ENCODE measurements at places on chromosomes 4 and X.

DNA sequence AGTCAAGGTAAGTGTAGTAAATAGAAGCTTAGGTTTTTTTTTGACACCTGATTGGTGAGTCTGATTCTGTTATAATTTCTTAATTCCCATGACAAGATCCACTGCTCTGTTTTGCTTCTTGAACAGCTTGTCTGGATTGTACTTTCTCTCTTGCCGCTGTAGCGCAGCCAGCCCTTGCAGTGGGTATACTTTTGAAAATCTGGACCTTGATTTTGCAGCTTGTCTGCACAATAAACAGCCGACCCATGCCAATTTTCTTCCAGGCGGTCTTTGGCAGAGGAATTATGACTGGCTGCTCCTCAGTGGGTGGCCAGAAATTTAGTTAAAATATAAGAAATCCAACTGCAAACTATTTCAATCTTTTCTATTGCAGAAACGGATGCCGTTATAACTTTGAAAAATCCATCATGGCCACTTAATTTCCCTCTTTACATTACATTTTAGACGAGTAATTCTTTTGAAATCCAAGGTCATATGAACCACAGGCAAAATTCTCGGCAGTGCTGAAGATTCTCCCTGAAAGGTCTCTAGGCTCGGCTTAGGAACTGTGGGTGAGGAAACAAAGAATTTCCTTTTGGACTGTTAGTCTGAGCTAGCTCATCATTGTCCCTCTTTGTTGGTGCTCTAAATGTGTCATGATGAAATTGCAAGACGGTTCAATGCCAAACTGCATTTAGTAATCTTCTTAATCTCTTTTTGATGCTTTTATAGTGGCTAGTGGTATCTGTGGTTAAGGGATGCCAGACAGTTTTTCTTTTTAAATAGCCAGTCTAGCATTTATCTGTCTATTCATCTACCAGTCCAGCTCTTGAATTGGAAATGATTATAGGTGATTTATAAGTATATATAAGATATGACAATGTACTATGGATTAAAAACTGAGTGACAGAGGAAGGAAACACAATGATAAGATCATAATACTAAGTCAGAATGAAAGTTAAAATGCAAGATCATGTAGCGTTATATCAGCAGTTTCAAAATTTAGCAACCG is 31.5 kb upstream of the PTTG2 start:
- DNase-seq: no peak

DNA sequence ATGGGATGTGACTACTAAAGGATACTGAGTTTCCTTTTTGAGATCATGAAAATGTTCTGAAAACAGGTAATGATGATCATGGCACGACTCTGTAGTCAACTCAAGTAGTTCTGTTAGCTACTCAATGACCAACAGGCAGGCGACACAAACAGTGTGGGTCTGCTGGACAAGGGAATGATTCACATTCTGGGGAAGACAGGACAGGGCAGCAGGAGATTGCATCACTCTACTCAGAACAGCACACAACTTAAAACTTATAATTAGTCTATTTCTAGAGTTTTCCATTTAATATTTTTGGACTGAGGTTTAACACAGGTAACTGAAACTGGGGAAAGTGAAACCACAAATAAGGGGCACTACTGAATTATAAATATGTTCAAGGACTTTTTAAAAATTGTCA is 365.2 kb downstream of the PRDM5 start:
- DNase-seq: no peak

- no peak for DNase-seq
Measured at GRCh38 chr4:6443035-6444023, 29.1 kb downstream of the PPP2R2C start.

DNA sequence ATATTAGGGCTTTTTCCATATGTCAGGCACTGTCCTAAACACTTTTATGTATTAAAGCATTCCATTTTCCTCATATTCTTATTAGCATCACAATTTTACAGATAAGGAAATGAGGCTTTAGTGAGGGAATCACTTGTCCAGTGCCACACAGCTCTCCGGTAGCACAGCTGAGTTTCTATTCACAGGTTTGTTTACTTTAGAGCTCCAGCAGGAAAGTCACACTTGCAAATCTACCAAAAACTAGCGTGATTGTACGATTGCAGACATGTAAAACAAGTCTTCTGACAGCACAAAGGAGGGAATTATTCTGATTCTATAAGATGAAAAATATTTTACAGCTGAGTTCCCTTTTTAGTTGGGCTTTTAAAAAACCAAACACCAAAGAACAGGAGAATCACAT is 472.1 kb downstream of the TMA16 start:
- no peak for DNase-seq

- no peak for DNase-seq
Measured at GRCh38 chr4:93918856-93919255, 90.3 kb downstream of the ATOH1 start.

DNA sequence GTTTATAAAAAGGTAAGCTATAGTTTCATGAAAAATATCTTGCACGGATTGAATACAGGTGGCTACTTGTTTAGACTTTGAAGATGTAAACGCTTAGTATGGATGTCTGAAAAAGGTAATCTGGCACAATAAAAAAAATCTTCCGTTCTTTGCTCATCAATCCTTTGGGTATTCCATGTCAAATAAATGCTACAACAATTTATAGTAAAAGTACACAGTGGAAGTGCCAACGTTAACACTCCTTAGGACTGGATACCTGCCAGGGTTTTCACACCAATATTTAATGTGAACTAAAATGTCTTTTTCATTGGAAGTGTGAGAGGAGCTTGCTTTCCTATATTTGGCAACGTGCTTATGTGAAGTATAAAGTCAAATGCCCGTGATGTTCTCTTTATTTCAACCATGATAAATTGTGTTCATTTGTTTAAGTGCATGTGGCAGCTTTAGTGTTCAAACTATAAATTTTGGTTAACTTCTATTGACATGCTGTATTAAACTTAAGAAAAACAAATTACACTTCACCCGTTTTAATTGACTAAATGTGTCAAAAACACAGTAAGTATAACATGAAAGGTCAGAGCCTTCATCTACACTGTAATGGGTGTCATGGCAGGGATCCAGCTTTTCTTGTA is 121.7 kb upstream of the HAND2 start:
- no peak for DNase-seq

DNA sequence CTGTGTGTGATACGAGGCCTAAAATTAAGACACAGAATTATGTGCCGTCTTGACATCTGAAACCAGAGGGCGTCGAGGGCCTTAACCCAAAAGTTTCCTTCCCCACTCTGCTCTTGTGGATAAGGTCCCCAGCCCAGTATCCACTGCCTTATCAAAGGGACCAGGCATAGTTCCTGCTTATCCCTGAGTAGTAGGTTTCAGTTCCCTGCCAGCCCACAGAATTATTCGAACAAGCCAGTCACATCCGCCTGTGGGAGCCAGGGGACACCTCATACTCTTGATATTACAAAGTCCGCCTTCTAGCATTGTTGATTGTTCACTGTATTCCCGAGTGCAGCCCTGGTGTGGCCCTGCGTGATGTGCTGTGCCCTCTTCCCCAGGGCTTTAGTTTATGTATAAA is 5.4 kb upstream of the MMRN1 start:
- no peak for DNase-seq

- no peak for DNase-seq
Measured at GRCh38 chr4:24322995-24323394, 261.4 kb downstream of the DHX15 start.

- DNase-seq: no peak
Measured at GRCh38 chrX:111431001-111431400, 19.0 kb upstream of the DCX start.

DNA sequence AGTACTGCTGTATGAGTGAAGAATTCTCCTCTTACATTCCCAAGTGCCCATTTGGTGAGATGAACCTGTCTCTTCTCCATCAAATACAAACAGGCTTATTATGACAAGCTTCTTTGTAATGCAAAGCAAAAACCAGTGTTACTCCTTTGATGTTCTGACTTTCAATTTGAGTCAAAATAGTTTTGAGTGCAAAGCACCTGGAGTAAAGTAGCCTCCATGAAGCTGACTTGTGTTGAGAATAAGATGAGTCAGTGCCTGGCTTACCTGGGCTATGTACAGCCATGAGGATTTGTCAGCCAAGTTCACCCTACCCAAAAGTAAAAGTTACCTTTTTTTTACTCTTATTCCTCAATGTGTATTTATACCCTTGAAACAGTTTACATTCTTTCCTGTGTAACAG is 132.5 kb upstream of the FMR1 start:
- no peak for DNase-seq

GRCh38 chr4:82848706-82849105 is 42.2 kb downstream of the SEC31A start:
- no peak for DNase-seq

DNA sequence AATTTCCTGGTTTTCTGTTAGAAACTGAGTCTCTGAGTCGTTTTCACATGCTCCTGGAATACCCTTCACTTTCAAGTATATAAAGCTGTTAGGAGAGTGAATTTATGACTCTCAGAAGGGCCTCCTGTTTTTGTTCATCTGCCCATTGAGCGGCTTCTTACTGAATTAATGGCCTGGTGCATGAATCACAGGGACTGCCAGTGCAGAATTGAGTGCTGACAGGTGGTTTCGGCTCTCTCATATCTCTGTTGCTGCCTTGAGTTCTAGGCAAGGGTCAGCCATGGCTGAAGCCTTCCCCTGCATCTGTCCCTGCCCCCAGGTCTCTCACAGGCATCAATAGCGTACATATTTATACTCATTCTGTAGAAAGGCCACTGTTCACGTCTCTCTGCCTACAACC is 22.7 kb upstream of the SEPSECS start:
- DNase-seq: no peak

DNA sequence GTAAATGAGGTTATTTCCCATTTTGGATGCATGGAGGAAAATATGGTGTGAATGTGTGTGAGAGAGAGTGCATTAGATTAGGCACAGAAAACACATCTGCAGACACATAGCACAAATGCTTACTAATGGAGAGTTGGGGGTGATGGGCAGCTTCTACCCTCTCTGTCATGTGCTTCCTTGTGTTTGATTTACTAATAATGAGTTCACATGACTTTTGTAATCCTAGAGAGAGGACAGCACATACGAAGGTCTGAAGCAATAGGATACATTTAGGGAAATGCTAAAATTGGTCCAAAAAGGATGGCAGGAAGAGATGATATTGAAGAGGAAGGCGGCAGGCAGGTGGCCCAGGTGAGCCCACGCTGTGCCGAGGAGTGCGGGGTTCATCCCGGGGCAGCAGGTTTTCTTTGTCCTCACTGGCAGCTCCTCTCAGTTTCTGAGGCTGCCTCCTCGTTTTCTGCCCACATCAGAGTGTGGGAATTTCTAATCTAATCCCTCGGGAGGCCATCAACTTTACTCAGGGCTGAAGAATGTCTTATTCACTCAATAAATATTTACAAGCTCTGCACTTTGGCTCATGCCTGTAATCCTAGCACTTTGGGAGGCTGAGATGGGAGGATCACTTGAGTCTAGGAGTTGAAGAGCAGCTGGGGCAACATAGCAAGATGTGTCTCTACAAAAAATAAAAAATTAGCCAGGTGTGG is 15.9 kb upstream of the MAP9 start:
- DNase-seq: no peak

All from MM.1S (cell line).